EH (cell line): ENCODE measurements at places on chromosomes 5 and 9.

- DNase-seq = peak; percentile 64
Observed at GRCh38 chr5:179679014-179679674, 1.7 kb downstream of the CBY3 start.

DNA sequence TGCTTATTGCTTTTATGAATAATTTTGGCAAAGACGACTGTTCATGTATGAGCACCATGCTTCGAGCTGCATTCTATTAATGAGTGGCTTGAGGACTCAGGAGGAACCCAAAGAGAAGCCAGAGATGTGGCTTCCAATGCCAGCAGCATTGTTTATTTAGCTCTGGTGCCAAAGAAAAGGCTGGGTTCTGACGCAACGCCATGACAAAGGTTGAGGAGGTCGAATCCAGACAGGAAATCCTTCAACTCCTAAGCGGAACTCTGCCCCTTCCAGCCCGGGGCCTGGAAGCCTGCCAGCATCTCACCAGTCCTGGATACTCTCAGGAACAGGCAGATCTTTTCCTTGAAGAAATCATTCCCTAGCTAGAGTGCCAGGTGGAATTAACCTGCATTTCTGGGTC lies 104.4 kb downstream of the ARHGAP26 start:
- peak; percentile 60 for DNase-seq

DNA sequence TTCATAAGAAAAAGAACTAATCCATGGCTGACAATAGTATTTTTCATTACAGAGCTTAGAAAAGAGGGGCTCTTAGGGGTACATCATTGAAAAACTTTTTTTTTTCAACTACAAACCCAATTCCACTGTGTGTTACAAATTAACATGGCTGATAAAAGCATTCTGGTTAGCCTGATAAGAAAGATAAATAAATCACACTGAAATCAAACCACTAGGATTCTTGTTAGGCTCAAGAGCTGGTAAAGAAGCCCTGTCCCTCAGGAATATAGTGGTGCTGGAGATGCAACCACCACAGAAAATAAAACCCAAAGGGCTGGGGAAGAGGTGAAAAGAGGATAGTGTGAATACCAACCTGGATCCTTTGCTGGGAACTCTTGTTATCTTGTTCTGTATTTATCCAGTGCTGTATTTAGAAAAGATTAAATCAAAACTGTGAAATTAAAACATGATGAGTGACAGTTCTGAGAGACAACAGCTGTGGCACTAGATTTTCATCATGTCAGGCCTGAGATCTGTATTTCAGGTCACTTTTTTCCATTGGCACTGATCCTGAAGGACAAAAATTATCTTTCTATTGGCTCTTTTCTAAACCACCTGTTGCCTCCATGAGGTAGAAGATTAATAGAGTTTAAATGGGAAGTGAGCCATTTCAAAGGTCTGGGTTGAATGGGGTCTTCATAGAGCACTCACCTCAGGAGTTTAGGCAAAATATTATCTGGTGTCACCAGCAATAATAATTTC lies 118.6 kb downstream of the ARRDC3 start:
- no peak for DNase-seq

GRCh38 chr5:116750631-116751580 lies 176.3 kb upstream of the SEMA6A start:
- no peak for DNase-seq

- no peak for DNase-seq
Observed at GRCh38 chr5:59583810-59584562, 309.5 kb downstream of the PDE4D start.

DNA sequence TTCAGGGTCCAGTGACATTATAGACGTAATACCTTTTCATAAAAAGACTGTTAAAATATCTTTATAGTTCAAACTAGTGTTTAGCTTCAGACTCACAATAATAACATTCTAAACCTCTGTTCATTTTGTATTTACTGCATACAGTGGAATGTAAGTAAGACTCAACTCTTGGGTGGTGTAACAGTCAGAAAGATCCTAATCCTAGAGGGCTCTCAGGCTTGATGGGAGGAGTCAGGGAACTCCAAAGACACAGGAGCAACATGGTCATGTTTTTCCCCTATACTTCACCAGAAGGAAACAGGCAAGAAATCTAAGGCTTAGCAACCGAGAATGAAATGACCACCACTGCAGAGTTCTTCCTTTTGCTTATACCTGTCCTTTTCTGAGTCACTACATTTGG lies 82.6 kb downstream of the MRPS27 start:
- peak; percentile 40 for DNase-seq

DNA sequence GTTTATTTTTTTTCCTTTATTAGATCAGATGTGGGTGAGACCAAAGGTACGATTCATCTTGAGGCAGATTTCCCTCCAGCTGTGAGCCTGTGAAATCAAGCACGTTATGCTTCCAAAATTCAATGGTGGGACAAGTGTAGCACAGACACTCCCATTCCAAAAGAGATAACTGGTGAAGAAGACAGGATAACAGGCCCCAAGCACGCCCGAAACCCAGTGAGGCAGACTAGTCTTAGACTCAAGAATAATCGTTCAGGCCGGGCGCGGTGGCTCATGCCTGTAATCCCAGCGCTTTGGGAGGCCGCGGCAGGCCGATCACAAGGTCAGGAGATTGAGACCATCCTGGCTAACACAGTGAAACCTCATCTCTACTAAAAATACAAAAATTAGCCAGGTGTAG lies 36.8 kb upstream of the COL5A1 start:
- no peak for DNase-seq

- DNase-seq = no peak
Observed at GRCh38 chr5:179271428-179271734, 73.9 kb downstream of the ADAMTS2 start.
